ENCODE measurements at places on chromosomes 1 and 21. TPM values are rescaled to one million over a fixed set of nuclear protein-coding genes. Genes with fewer than 3 reads are reported as not detected.

DNA sequence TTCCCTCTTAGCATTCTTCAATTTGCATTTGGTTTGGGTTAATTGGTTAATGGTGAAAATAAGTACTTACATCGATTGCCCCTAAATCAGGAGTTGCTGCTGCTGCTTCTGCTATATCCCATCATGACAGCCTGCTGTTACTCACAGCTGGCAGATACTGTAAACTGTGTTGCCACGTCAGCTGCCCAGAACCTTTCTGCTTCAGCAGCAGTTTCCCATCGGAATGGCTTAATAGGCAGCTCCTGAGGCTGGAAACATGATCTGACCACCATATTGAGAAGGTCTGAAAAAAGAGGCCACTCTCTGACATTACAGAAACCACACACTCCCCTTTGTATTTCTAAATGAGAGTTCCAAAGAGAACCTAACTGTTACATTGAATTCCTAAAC lies 14.3 kb upstream of the SEC16B start:
- no peak for DNase-seq

DNA sequence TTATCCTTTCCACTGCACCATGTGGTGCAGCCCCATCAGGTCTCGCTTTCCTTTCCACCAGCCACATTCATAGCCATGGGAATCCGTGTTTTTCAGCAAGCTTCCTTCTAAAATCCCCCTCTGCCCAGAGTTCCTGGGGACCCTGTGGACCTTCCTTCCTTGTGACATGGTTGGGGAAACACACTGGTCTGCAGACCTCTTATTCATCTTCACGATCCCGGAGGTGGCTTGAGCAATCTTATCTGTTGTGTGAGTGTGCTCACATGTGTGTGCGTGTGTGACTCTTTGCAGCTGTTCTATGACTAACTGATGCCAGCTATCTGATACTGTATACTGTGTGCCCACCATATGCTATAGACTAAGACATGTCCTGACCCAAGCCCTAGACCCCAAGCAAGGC lies 15.6 kb upstream of the IL10 start:
- no peak for DNase-seq

The PDE4B gene
- 96.6 TPM for total RNA-seq

The PRAMEF11 gene
- total RNA-seq = not detected

DNA sequence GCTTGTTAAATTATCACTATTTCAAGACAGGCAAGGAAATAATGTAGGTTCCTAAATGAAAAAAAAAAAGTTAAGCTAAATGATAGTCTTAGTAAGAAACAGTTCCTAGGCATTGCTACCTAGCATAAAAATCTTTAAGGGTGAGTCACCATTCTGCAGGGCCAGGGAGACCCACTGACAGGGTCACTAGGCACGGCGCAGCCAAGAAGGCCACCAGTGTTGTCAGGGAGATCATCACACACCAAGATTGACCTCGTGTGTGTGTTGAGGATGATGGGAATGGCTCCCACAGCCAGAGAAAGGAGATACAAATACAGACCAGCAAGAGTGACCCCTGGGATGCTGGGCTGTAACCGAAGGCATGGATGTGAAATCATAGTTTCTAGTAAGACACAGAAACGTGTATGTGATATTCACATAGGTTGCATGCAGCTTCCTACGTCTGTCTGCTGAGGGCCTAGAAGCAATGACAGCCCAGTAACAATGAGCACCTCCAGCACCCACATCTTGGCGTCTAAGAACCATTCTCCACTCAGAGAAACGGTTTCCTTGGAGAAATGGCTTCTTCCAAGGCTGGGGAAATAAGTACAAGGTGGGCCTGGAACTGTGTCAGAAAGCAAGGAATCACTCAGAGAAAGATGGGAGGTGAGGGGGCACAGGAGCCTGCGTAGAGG lies 29.1 kb downstream of the RIPK4 start:
- DNase-seq = no peak

Measured in Peyer's patch (tissue), 4 donors.